ENCODE measurements at places on chromosomes 11 and 22.

DNA sequence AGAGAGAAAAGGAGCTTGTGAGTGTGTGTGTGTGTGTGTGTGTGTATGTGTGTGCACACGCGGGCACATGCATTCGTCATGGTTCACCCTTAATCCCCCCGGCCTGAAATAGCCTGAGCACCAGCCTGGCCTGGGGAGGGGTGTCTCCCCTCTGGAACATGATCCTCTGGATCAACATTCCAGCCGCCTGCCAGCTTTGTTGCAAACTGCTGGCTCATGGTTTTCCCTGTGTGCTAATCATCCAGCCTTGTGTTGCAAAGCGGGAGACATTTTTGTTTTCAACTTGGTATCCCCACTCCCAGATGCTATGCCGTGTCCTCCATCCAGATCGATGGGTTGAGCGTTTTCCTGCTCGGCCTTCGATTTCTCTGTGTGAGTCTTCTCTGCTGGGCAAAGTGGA is 94.3 kb downstream of the FEZ1 start:
- no peak for DNase-seq

GRCh38 chr22:23233752-23234408 is 53.6 kb downstream of the BCR start:
- DNase-seq, result peak; percentile 92

DNA sequence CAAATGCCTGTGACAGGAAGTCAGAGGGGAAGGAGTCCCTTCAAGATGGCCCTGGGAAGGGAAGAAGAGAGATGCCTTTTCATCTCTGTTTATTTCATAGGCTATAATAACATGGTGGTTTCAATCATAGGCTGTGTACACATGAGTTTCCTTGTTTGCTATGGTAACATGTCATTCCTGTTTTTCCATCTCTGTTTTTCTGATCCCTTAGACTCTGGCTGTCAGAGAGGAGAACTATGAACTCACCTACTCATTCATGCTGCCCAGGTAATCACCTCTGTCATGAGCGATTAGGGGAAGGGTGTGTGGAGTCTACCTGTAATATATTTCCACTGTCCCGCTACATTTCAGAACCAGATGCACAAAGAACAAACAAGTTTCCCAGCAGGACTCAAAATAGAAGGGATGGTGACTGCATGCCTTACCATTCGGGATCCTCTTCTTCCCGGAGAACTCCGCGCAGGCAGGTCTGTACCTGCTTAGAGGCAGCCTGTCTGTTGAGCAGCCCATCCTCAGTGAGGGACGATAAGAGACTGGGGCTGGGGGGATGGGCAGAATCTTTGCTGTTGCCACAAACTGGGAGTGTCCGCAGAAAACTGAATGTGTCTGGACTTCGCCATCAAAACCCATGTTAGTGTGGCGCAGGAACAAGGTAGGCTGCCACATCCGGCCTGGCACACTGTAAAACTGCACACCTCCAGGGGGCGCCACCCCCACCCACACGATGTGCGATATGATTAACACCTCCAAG is 7.1 kb upstream of the PEX26 start:
- peak; percentile 21 for DNase-seq

GRCh38 chr11:116918925-116919655 is 81.7 kb upstream of the APOA1 start:
- no peak for DNase-seq

GRCh38 chr11:36086366-36086765 is 142.5 kb downstream of the LDLRAD3 start:
- no peak for DNase-seq

DNA sequence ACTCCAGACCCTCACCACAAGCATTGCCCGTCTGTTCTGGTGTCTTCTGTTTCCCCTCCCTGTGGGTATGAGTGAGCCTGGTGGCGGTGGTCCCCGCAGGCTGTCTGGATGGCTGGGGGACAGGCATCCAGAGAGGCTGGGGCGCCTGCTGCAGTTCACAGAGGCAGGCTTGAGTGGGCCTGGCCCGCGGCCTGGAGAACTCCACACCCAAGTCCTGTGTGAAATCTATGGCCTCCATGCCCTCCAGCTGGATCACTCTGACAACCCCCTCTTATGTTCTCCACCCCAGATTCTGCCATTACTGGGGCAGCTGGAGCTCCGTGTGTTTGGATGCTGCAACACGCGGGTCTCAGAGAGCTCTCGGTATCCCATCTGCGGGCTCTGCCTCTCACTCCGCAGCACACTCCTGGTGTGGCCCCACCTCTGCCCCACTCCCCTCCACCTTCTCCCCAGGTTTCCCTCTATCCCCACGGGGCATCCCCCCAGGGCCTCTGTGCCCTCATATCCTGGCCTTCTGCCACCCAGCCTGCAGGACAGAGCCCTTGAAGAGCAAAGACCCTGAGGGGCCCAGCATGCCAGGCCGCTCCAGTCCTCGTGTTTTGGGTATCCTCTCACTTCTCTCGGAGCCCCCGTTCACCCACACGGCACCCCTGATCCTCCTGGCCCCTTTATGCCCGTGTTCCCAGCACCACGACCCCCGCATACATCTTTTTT is 31.3 kb downstream of the LRRC74B start:
- no peak for DNase-seq

- DNase-seq, result no peak
Measured at GRCh38 chr22:40430991-40431390, 60.6 kb downstream of the SGSM3 start.

GRCh38 chr22:48887394-48888332 is 940.0 kb downstream of the BRD1 start:
- no peak for DNase-seq

GRCh38 chr11:76237000-76237649 is 30.8 kb upstream of the WNT11 start:
- DNase-seq, result no peak

DNA sequence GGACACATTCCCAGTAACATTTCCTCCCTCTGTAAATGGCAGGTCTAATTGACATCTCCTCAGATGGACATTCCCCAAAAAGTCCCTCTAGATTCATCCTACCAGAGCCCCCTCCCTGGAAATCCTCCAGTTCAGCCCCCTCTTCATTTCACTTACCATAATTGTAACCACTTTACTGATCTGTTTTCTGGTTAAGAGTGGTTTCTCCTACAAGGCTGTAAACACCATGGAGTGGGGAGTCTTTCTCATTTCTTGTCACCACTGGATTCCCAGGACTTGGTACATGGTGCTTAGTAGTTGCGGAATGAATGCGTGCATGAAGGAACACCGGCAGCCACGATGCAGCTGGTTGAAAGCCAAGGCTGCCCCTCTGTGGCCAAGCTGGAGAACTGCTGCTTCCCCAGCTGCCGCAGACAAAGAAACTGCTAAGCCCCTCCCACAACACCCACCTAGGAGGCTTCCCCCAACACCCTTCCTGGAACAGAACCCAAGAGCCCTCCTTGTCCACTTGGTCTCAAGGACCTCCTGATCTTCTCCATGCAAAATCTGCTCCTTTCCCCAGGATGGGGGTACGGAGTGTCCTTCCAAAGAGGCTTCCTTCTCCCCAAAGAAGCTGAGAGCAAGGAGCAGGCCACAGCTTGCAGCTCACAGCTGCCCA is 18.6 kb upstream of the SCARF2 start:
- peak; percentile 83 for DNase-seq

All from activated CD8-positive, alpha-beta T cell treated with anti-CD3 and anti-CD28 coated beads for 36 hours (primary cell).